GM13977 (cell line): ENCODE measurements at places on chromosomes 5 and 9.
A peak's percentile ranks its signal among the peaks of the same experiment; 100 is the strongest.

GRCh38 chr9:35574578-35575122, 30.4 kb upstream of the TESK1 start:
- DNase-seq: no peak

DNA sequence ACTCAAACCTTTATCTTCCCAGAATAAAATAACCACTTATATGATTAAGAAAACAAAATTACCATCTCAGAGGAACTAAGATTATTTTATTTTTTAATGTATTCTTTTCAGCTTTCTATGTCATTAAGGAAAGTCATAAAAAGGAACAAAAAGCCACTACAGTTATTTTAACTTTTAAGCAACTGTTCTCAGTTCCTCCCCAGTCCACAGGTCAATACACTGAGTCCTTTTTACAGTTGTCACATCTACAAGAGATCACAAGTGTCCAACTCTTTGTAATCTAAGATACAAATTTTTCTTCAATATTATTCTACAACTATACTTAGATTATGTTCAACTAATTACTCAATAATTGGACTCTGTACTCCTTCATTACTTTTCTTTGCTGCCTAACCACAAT, 782.8 kb upstream of the ACO1 start:
- no peak for DNase-seq

DNA sequence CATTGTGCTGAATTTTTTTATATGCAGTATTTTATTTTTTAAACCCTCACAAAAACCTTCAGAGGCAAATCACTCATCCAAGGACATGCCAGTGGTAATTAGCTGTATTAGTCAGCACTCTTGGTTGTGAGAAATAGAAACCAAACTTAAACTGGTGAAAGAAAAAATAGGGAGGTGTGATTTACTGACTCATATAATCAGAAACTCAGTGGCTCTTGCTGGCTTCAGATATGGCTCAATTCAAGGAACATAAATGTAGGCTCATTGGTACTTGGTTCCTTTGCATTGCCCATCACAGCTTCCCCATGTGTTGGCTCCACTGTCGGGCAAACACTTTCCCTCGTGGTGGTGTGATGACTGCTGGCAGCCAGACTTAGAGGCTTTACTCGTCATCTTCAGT, 497.2 kb downstream of the MAT2B start:
- DNase-seq: no peak

DNA sequence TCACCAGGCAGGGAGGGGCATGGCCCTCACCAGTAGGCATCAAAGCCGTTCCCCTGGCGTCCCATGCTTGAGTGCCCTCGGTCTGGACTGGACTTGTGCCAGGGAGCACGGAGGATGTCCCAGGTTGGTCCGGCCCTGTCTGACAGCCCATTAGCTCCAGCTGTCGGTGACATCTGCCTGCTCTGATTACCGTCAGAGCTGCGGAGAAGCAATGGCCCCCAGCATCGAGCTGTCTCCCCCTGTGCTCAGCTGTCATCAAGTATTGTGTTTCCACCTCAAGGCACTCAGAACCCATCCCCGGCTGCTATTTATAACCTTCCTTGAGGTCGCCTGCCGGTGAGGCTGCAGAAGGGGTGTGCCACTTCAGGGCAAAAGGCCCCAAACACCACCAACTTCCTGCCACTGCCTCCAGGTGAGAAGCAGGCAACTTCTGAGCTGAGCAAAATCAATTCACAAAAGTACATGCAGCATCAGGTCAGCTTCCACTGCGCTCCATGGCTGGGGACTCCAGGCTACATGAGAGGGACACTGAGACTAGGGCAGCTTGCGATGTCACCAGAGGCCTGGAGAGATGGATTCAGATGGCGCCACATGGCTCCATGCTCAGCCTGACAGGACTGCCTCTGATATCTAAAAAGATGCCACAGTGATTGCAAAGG, 142.7 kb downstream of the C5orf15 start:
- no peak for DNase-seq

- DNase-seq: peak; percentile 34
Measured at GRCh38 chr5:116374434-116374852, 200.2 kb downstream of the SEMA6A start.
